Activated naive CD8-positive, alpha-beta T cell treated with anti-CD3 and anti-CD28 coated beads for 36 hours (primary cell): ENCODE measurements at places on chromosomes 12 and 14. TPM values are rescaled to one million over a fixed set of nuclear protein-coding genes. Genes with fewer than 3 reads are reported as not detected.

The KRT71 gene
- total RNA-seq, result not detected

The MIP gene
- not detected for total RNA-seq

The MARCHF9 gene
- total RNA-seq, result 18.2 TPM

The TAS2R7 gene
- not detected for total RNA-seq

The EFS gene
- total RNA-seq, result not detected

The APOF gene
- not detected for total RNA-seq

The TSPAN8 gene
- total RNA-seq, result not detected

DNA sequence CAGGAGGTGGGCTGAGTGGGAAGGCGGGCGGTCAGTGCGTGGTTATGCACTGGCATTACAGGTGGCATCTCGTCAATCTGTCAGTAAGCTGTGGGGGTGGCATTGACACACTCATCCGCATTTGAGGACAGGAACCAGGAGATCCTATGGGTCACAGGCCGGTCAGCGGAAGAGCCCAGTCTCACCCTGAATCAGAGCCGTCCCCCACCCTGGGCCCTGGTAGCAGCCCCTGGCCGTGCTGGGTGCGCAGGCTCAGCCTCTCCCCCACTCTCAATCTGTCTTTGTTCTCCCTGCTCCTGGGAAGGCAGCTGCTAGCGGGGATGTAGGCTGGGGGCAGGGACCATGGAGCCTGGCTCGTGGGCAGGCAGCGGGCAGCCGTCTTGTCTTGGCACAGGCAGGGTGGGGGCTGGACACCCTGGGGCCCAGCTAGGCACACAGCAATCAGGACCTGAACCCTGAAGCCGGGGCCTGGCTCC, 5.1 kb downstream of the INF2 start:
- H3K36me3 ChIP-seq, result peaks cover 4% of the 10 kb centered on the region
- peak overlapping the region; percentile 50 for H3K4me3 ChIP-seq
- no peak for DNase-seq
- H3K27me3 ChIP-seq, result no peaks in the 10 kb centered on the region

GRCh38 chr14:97299661-97300060, 502.5 kb downstream of the VRK1 start:
- H3K27ac ChIP-seq, result no peak overlapping the region
- DNase-seq, result peak; percentile 9
- H3K36me3 ChIP-seq, result no peaks in the 10 kb centered on the region

- H3K4me1 ChIP-seq, result peaks cover 4% of the 10 kb centered on the region
- H3K36me3 ChIP-seq, result peaks cover 6% of the 10 kb centered on the region
- no peak for DNase-seq
- H3K27me3 ChIP-seq, result no peaks in the 10 kb centered on the region
- H3K27ac ChIP-seq, result no peak overlapping the region
Measured at GRCh38 chr14:67892466-67893100, 73.0 kb downstream of the RAD51B start.

GRCh38 chr14:64680013-64680713, 24.1 kb upstream of the PLEKHG3 start:
- no peak for DNase-seq
- no peak overlapping the region for H3K27ac ChIP-seq
- no peaks in the 10 kb centered on the region for H3K4me1 ChIP-seq
- H3K36me3 ChIP-seq, result no peaks in the 10 kb centered on the region

GRCh38 chr14:79044894-79045624, 874.9 kb downstream of the NRXN3 start:
- H3K4me3 ChIP-seq, result no peak overlapping the region
- H3K36me3 ChIP-seq, result no peaks in the 10 kb centered on the region
- H3K4me1 ChIP-seq, result no peaks in the 10 kb centered on the region
- H3K27me3 ChIP-seq, result no peaks in the 10 kb centered on the region
- DNase-seq, result no peak

DNA sequence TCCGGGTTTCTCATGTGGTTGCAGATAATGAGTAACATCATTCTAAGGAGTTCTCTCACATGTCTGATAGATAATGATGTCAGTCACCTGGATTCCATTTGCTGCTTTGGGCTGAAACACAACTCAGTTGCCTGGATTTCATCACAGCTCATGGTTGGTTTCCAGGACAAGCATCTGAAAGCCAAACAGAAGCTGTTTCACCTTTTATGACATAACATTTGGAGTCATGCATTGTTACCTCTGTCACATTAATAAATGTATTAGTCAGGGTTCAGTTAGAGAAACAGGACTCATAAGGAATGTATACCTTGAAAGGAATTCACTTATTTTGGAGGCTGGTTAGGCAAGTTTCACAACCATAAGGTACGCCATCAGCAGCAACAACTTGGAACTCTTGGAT, 251.9 kb upstream of the ATXN7L3B start:
- DNase-seq, result no peak
- H3K36me3 ChIP-seq, result no peaks in the 10 kb centered on the region
- no peaks in the 10 kb centered on the region for H3K4me1 ChIP-seq

DNA sequence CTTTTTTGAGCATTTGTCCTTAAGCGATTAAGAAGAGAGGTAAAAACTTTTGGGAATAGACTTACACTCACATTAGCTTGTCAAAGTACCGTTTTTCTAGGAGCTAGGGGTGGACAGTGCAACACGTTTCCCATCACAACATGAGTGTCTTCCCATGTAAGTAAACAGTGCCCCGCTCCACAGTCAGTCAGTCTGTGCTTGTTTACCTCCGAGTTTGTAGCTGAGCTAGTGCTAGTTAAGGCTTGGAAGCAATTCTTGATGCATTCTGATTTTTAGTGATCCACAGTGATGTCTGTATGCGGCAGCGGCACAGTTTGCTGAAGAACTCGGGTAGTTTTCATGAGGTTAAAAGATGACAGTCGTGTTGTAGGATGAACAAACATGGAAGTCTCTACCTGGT, 941 bp downstream of the ZDHHC17 start:
- H3K4me3 ChIP-seq, result peak overlapping the region; percentile 98
- H3K4me1 ChIP-seq, result peaks cover 34% of the 10 kb centered on the region
- DNase-seq, result no peak
- H3K27ac ChIP-seq, result peak overlapping the region; percentile 93
- no peaks in the 10 kb centered on the region for H3K27me3 ChIP-seq
- H3K36me3 ChIP-seq, result peaks cover 4% of the 10 kb centered on the region

GRCh38 chr12:84661786-84662185, 250.8 kb downstream of the SLC6A15 start:
- DNase-seq, result no peak
- no peaks in the 10 kb centered on the region for H3K36me3 ChIP-seq
- H3K27ac ChIP-seq, result no peak overlapping the region
- H3K4me3 ChIP-seq, result no peak overlapping the region
- no peaks in the 10 kb centered on the region for H3K27me3 ChIP-seq
- H3K4me1 ChIP-seq, result no peaks in the 10 kb centered on the region

DNA sequence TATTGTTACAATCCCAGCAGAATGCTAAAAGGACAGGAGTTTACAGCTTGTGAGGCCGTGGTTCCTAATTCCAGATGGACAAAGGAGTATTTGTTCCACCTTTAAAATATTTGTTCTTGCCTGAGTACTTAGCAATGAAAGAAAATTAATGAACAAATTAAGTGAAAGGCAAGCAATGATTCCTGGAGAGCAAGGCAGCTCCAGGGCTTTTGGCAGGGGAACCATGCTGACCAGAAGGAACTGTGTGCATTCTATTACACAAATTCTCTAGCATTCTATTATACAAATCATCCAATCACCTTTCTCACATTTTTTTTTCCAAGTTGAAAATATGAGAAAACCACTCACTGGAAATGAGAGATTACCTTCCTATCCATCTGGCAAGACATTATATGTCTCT, 1.8 kb upstream of the BMAL2 start:
- DNase-seq, result no peak
- H3K36me3 ChIP-seq, result peaks cover 3% of the 10 kb centered on the region
- H3K27ac ChIP-seq, result no peak overlapping the region
- H3K4me1 ChIP-seq, result peaks cover 38% of the 10 kb centered on the region

DNA sequence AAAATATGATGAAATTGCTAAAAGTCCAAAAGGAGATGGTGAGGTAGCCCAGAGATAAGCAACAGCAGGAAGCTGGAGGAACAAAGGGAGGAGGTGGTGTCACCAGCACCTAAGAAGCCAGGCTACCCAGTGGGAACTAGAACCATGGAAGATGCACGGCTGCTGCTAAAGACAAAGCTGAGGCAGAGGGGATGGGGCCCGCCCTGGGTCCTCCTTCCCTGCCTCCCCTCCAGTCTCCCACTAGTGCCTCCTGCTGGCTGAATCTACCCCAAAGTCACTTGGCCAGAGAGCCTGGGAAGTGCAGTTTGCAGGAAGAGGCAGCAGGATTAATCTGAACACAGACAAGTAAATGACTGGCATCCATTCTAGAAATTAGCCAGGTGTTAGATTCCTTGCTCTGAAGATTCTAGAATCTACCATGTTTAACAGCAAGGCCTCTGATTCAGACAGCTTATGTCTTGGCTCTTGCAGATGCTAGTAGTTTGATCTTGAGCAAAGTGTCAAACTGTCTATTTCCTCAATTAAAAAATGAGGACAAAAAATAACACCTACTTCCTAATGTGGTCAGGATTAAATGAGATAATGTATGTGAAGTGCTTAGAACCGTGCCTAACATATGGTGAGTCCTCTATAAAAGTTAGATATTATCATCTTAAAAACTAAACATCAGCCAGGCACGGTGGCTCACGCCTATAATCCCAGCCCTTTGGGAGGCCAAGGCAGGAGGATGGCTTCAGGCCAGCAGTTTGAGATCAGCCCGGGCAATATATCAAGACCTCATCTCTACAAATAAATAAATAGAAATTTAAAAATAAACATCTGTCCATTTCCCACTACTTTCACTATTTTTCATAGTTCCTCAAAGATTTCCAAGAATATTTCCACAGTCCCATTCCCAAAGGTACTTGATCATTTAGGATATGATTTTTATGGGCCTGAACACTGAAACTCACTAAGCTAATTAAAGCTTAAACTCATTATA, 5.8 kb upstream of the LRP10 start:
- H3K4me1 ChIP-seq, result peaks cover 11% of the 10 kb centered on the region
- no peak overlapping the region for H3K4me3 ChIP-seq
- H3K27ac ChIP-seq, result no peak overlapping the region
- no peaks in the 10 kb centered on the region for H3K36me3 ChIP-seq

DNA sequence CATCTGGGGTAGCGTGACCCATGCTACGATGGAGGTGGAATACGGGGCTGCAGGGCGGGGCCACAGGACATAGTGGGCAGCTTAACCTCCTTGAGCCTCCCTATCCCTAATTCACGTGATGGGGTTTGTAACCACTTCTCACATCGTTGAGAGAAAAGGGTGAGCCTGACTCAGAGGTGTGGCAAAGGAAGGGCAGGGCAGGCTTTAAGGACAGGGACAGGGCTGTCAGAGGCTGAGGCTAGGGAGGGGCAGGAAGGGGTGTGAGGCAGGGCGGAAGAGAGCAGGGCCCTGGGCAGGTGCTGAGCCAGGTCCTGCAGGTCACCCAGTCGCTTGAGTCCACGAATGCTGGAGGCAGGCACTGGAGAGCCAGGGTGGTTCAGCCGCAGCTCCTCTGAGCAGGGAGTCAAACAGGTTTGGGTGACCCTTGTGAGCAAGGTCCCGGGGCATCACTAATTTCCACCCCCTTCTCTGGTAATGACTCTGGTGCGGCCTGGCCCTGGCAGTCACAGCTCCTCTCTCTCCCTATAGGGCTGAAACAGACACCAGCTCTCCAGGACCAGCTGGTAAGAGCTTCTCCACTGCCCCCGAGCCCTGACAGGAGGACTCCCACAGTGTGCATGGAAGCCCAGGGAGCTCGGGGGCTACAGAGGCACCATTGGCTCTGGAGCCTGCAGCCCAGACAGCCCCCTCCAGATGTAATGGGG, 7.5 kb upstream of the AQP2 start:
- H3K4me1 ChIP-seq, result peaks cover 18% of the 10 kb centered on the region
- DNase-seq, result no peak
- no peaks in the 10 kb centered on the region for H3K36me3 ChIP-seq
- H3K27ac ChIP-seq, result no peak overlapping the region
- H3K27me3 ChIP-seq, result no peaks in the 10 kb centered on the region
- no peak overlapping the region for H3K4me3 ChIP-seq

DNA sequence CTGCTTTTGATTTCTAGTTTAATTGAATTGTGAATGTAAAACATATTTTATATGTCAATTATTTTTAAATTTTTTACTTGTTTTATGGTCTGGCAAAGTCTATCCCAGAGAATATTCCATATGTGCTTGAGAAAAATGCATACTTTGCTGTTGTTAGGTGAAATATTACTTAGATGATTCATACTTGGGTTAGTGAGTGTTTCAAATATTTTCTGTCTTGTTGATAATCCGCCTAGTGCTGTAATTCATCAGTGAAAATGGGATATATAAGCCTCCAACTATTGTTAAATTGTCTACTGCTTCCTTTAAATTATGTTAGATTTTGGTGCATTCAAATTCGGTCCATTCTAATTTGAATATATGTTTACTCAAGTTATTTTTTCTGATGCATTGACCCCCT, 395.5 kb downstream of the LRFN5 start:
- no peaks in the 10 kb centered on the region for H3K36me3 ChIP-seq
- no peak for DNase-seq
- H3K4me1 ChIP-seq, result no peaks in the 10 kb centered on the region
- no peak overlapping the region for H3K4me3 ChIP-seq

- no peak overlapping the region for H3K4me3 ChIP-seq
- no peak overlapping the region for H3K27ac ChIP-seq
- H3K4me1 ChIP-seq, result no peaks in the 10 kb centered on the region
- DNase-seq, result peak; percentile 42
- peaks cover 24% of the 10 kb centered on the region for H3K27me3 ChIP-seq
- H3K36me3 ChIP-seq, result no peaks in the 10 kb centered on the region
Measured at GRCh38 chr14:36070031-36070719, 106.3 kb downstream of the PTCSC3 start.

- no peaks in the 10 kb centered on the region for H3K27me3 ChIP-seq
- no peaks in the 10 kb centered on the region for H3K4me1 ChIP-seq
- H3K36me3 ChIP-seq, result no peaks in the 10 kb centered on the region
- DNase-seq, result no peak
- no peak overlapping the region for H3K27ac ChIP-seq
- H3K4me3 ChIP-seq, result no peak overlapping the region
Measured at GRCh38 chr12:70840656-70841350, 79.7 kb downstream of the PTPRR start.

- peak overlapping the region; percentile 92 for H3K4me3 ChIP-seq
- H3K4me1 ChIP-seq, result peaks cover 35% of the 10 kb centered on the region
- peak; percentile 46 for DNase-seq
- H3K36me3 ChIP-seq, result peaks cover 44% of the 10 kb centered on the region
- H3K27me3 ChIP-seq, result peaks cover 14% of the 10 kb centered on the region
Measured at GRCh38 chr12:56119361-56119796, 1.3 kb downstream of the ZC3H10 start.

GRCh38 chr12:85089792-85090191, 53.6 kb downstream of the LRRIQ1 start:
- DNase-seq, result no peak
- H3K27ac ChIP-seq, result no peak overlapping the region
- H3K4me3 ChIP-seq, result no peak overlapping the region

GRCh38 chr12:17304503-17305347, 698.8 kb upstream of the LMO3 start:
- no peaks in the 10 kb centered on the region for H3K27me3 ChIP-seq
- H3K4me1 ChIP-seq, result no peaks in the 10 kb centered on the region
- DNase-seq, result no peak
